Breast epithelium (tissue), 4 donors: ENCODE measurements at places on chromosomes 5 and 9.

DNA sequence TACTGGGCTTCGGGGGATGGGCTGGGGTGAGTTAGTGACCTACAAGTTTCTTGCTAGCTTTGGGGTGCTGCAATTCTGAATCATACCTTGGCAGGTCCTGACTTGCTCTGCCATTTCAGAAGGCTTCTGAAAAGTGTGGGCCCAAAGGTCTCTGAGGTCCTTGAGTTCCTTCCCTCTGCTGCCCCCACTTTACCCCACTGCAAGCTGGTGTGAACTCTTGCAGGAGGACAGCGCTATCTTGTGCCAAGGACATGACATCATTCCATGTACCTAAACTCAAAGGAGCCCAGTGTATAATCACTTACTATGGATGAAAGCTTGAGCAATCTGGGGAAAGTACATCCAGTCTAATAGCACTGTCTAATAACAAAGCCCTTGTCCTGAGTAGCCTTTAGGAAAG lies 157.4 kb downstream of the RMI1 start:
- H3K27me3 ChIP-seq, result no peaks in the 10 kb centered on the region
- H3K27ac ChIP-seq, result no peak overlapping the region
- no peak for DNase-seq
- no peaks in the 10 kb centered on the region for H3K36me3 ChIP-seq
- H3K4me3 ChIP-seq, result no peak overlapping the region

DNA sequence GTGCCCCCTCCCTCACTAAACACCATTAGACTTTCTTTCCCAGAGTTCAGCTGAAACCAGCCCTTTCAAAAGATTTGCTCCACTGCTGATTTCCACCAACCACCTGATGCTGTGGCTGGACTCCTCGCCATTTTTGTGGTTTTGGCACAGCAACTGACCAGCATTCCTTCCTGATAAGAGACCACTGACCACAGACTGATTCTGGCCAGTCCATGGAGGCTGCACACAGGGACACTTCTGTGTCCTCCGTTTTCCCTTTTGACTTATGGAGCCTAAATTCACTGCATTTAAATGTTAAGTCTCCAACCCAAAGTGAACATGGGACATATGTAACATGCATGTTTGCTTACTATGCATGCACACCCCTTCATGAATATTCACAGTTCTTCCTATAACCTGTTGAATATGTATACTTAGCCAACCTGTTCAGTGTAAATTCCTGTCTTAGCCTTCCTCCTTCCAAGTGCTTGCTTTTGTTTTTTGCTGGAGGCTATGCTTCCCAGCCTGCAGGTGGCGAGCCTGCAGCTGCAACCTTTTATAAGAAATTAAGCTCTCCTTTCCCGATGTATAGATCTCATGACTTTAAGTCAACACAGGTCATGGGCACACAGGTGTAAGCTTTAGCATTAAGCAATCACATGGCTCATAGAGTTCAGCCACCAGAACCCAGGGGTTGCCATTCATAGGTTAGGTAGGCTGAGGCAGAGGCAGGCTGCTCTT lies 78.7 kb downstream of the ACTL7B start:
- no peak for DNase-seq
- no peaks in the 10 kb centered on the region for H3K36me3 ChIP-seq
- H3K4me1 ChIP-seq, result no peaks in the 10 kb centered on the region
- no peak overlapping the region for H3K27ac ChIP-seq
- H3K27me3 ChIP-seq, result peaks cover 6% of the 10 kb centered on the region
- H3K4me3 ChIP-seq, result no peak overlapping the region

DNA sequence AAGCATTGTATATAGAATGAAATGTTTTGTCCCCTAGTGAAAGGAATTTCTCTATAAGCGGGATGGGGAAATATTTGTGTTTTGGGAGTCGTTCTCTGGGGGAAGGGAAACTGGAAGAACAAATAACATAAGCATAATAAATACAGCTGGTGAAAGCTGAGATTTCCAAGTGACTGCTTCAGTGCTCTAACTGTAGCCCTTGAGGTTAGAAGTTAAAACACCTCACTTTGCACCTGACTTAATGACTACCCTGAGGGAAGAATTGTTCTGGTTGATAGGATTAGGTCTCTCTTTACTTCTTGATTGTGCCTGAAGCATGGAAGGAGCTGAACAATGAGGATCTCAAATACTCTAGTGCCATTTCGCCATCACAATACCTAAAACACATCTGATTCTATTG lies 307.4 kb downstream of the MAN2A1 start:
- no peak overlapping the region for H3K27ac ChIP-seq
- H3K27me3 ChIP-seq, result no peaks in the 10 kb centered on the region
- H3K4me1 ChIP-seq, result peaks cover 3% of the 10 kb centered on the region
- no peak overlapping the region for H3K4me3 ChIP-seq
- DNase-seq, result no peak
- H3K36me3 ChIP-seq, result no peaks in the 10 kb centered on the region

DNA sequence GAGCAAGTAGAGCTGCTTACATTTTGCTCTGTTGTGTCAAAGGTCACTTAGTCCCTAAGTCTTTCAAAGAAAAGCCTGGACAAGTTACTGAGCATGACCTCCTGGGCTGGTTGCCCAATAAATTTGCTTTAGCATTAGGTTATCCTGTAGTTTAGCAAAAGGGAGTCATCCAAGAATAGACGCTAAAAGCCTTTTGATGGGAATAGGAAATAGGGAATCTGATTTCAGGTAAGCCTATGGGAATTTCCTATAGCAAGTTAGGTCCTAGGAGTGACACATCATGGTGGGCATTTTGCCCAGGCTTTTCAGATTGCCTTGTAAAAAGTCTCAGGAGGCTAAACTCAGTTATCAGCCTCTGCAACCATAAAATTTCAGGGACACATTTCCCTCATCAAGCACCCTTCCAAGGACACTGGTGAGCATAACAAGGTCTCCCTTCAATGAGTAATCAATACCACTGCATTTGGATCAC lies 67.6 kb upstream of the RANBP3L start:
- no peaks in the 10 kb centered on the region for H3K36me3 ChIP-seq
- no peak overlapping the region for H3K4me3 ChIP-seq
- no peaks in the 10 kb centered on the region for H3K27me3 ChIP-seq
- DNase-seq, result no peak
- H3K4me1 ChIP-seq, result no peaks in the 10 kb centered on the region
- H3K27ac ChIP-seq, result no peak overlapping the region

DNA sequence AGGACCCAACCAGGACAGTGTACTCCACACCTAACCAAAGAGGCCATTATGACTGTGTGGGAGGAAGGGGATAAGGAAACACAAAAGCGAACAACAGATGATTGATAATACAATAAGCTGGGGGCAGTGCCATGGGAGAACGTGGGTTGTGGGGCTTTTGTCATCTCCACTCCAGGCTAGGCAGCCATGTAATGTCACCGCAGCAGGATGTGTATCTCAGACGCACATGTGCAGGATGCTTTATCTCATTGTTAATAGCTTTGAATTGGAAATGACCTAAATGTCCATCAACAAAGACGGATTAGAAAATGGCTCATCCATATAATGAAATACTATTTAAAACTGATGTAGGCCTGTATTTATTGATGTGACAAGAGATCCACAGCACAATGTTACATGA lies 51.0 kb downstream of the EPB41L4B start:
- no peak overlapping the region for H3K27ac ChIP-seq
- H3K36me3 ChIP-seq, result no peaks in the 10 kb centered on the region
- no peak for DNase-seq
- no peaks in the 10 kb centered on the region for H3K4me1 ChIP-seq
- no peaks in the 10 kb centered on the region for H3K27me3 ChIP-seq
- H3K4me3 ChIP-seq, result no peak overlapping the region

DNA sequence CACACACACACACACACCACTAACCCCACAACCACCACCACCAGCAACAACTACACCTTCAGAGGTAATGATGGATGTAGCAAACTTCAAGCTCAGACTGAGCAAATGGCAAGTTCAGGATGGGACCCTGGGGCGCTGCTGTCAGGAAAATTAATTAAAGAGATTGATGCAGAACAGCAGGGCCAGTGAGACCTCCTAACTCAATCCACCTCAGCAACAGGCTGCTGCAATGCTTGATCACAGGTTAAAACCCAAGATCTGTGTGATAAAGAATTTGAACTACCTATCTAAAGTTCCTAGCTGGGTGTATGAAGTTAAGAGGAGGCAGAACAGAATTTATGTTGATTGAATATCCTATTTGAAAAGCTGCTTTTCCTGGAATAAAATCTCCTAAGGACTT lies 140.3 kb upstream of the FER start:
- H3K36me3 ChIP-seq, result no peaks in the 10 kb centered on the region
- H3K4me1 ChIP-seq, result no peaks in the 10 kb centered on the region
- no peak for DNase-seq
- no peak overlapping the region for H3K27ac ChIP-seq
- H3K27me3 ChIP-seq, result no peaks in the 10 kb centered on the region

GRCh38 chr5:14212838-14213237 lies 69.7 kb downstream of the TRIO start:
- DNase-seq, result no peak
- no peaks in the 10 kb centered on the region for H3K27me3 ChIP-seq
- H3K4me3 ChIP-seq, result no peak overlapping the region
- H3K4me1 ChIP-seq, result no peaks in the 10 kb centered on the region
- H3K36me3 ChIP-seq, result no peaks in the 10 kb centered on the region

- H3K4me3 ChIP-seq, result no peak overlapping the region
- no peaks in the 10 kb centered on the region for H3K27me3 ChIP-seq
- no peak overlapping the region for H3K27ac ChIP-seq
- H3K4me1 ChIP-seq, result peaks cover 7% of the 10 kb centered on the region
- H3K36me3 ChIP-seq, result no peaks in the 10 kb centered on the region
- no peak for DNase-seq
Observed at GRCh38 chr5:139955616-139956273, 87.4 kb downstream of the NRG2 start.

DNA sequence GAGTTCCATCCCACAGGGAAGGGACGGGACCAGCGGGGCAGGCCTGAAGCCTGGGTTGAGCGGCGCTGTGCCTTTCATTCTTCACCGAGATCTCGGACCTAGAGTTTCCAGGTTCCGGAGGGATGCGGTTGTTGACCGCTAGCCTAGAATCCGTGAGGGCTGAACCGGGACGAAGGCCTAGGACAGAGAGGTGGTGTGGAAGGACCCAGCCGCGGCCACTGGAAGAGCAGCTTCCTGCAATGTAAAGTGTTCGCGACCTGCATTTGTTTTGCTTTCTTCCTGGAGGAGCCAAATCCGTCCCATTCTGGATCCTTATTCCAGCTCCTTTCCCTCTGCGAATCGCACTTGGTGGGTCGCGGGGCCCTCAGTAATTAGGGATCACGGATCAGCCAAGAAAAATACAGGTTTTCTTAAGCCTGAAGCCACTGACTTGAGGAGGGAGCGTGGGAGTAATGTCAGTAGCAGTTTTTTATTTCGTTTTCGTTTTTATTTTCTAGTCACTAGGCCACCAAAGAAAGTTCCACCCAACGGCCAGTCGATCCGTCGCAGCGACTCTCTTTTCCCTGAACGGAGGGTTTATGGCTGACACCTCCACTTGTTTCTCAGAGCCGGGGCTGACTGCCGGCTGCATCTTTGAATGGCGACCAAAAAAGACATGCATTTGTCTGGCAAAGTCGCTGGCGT lies 48.6 kb downstream of the ANXA2R start:
- DNase-seq, result no peak
- H3K27me3 ChIP-seq, result no peaks in the 10 kb centered on the region
- no peaks in the 10 kb centered on the region for H3K36me3 ChIP-seq
- H3K4me3 ChIP-seq, result peak overlapping the region; percentile 61
- H3K4me1 ChIP-seq, result no peaks in the 10 kb centered on the region

GRCh38 chr5:1380011-1380817 lies 35.3 kb upstream of the CLPTM1L start:
- no peak overlapping the region for H3K27ac ChIP-seq
- peak; percentile 23 for DNase-seq
- H3K27me3 ChIP-seq, result no peaks in the 10 kb centered on the region
- no peaks in the 10 kb centered on the region for H3K4me1 ChIP-seq
- no peaks in the 10 kb centered on the region for H3K36me3 ChIP-seq

DNA sequence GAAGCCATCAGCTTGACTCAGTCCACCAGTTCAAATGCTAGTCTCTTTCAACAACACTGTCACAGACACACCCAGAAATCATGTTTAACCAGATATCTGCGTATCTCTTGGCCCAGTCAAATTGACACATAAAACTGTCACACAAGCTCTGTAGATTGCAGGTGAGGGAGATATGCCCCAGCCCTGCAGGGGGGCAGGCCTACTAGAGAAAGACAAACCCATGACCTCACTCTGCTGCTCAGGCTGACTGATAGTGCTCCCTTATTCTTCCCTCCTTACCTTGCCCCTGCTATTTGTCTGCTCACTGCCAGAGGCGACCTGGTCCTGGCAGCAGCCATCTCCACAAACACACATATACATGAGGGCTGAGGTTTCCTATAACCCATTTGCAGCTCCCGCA lies 351.3 kb downstream of the DRD1 start:
- H3K4me3 ChIP-seq, result no peak overlapping the region
- no peak for DNase-seq
- no peaks in the 10 kb centered on the region for H3K36me3 ChIP-seq

DNA sequence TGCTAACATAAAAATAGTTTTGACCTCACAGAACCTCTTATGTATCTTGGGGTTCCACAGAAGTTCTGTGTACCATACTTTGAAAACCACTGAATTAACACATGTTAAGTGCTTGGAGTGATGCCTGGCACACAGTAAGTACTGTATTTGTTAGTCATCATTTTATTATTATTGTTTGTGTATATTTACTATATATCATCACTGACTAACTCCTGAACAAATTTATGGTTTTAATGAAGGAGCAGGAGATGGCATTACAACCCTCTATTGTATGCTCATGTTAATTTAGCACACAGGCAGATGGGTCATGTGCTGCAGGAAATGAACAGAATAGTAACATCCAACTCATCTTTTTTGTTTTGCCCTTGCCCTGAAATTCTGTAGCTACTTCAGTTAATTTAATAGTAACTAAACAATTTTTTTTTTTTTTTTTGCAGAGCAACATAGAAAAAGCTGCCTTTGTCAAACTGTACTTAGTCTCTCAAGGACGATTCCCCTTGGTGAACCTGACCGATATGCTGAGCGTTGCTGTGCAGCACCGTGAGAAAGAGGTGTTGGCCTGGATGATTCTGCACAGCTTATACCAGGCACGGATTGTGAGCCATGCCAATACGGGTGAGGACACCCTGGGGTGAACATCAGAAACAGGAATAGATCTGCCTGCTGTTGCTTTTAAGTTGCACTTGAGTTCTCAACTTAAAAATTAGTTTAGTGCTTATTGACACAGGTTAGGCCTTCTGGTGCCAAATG lies 45.4 kb downstream of the HACD4 start:
- H3K4me3 ChIP-seq, result no peak overlapping the region
- DNase-seq, result no peak
- no peaks in the 10 kb centered on the region for H3K4me1 ChIP-seq
- no peaks in the 10 kb centered on the region for H3K27me3 ChIP-seq

DNA sequence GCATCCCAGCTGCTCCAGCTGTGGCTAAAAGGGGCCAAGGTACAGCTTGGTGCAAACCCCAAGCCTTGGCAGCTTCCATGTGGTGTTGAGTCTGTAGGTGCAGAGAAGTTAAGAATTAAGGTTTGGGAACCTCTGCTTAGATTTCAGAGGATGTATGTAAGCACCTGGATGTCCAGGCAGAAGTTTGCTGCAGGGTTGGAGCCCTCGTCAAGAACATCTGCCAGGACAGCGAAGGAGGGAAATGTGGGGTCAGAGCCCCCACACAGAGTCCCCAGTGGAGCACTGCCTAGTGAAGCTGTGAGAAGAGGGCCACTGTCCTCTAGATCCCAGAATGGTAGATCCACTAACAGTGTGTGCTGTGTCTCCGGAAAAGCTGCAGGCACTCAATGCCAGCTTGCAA lies 236.2 kb upstream of the ADRA1B start:
- no peak overlapping the region for H3K27ac ChIP-seq
- no peaks in the 10 kb centered on the region for H3K4me1 ChIP-seq
- no peaks in the 10 kb centered on the region for H3K27me3 ChIP-seq
- no peak overlapping the region for H3K4me3 ChIP-seq
- H3K36me3 ChIP-seq, result no peaks in the 10 kb centered on the region
